ENCODE measurements at places on chromosomes 1 and 21.

DNA sequence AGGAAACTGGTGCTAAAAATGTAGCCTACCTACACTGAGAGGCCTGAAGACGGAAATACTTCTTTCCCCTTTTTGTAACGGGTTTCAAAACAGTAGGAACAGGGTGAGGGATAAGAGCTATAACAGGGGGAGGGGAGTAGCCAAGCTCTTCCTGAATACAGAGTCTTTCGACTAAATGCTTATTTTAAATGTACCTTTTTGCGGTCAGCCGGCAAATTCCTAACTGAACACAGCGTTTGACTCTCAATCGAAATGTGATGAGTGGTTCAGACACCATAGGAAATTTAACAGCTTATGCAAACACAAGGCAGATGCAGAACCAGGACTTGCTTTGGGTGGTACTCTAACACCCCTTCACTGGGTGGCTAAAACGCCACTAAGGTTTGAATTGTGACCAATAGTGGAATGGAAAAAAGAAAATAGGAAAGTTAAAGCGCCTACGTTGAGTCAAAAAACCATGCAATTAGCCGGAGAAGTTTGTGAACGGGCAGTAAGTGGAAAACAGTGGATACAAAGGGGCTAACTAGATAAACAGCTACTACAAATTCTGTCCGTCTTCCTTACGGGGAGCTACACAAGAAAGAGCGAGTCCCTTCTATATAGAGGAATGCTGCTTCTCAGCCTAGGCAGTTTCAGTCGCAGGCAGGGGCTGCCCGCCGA is 1.7 kb downstream of the EGLN1 start:
- H3K36me3 ChIP-seq: no peaks in the 10 kb centered on the region
- H3K4me3 ChIP-seq: peak overlapping the region; percentile 67
- H3K4me1 ChIP-seq: peaks cover 65% of the 10 kb centered on the region

DNA sequence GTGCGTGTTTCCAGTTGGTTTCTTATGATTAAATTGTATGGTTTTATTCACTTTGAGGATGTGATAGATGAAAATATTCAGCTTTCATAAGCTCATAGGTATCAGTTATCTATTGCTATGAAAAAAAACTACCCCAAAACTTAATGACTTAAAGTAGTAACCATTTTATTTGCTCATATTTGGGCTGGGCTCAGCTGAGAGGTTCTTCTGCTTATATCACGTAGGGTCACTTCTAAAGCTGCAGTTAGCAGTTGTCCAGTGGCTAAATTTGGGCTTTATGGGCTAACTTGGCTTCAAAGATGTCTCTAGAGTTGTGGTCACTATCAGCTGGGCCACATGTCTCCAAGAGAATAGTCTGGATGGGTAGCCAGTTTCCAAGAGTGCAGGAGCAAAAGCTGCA is 206.4 kb upstream of the LYPLAL1 start:
- no peaks in the 10 kb centered on the region for H3K27me3 ChIP-seq
- H3K27ac ChIP-seq: no peak overlapping the region
- no peak for DNase-seq
- H3K4me3 ChIP-seq: no peak overlapping the region
- no peaks in the 10 kb centered on the region for H3K4me1 ChIP-seq

- no peaks in the 10 kb centered on the region for H3K36me3 ChIP-seq
- H3K27me3 ChIP-seq: no peaks in the 10 kb centered on the region
- DNase-seq: no peak
- no peaks in the 10 kb centered on the region for H3K4me1 ChIP-seq
- H3K4me3 ChIP-seq: no peak overlapping the region
Observed at GRCh38 chr1:239922778-239923522, 168.7 kb upstream of the FMN2 start.

DNA sequence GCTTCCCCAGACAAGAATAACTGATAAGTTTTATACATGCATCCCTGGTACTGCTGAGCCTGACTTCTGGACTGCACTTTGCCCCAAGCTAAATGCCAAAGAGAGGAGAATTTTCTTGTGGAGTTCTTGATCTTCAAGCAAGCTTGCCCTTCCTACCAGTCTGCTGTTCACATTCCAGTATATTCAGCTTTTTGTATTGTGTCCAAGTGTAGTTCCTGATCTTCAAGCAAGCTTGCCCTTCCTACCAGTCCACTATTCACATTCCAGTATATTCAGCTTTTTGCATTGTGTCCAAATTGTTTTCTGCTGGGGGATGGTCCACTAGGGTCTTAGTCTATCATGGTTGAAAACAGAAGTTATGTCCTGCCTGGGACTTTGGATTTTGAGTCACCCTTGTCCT is 894 bp upstream of the TSEN15 start:
- peak overlapping the region; percentile 87 for H3K4me3 ChIP-seq
- H3K27me3 ChIP-seq: no peaks in the 10 kb centered on the region
- no peaks in the 10 kb centered on the region for H3K36me3 ChIP-seq
- H3K27ac ChIP-seq: no peak overlapping the region

DNA sequence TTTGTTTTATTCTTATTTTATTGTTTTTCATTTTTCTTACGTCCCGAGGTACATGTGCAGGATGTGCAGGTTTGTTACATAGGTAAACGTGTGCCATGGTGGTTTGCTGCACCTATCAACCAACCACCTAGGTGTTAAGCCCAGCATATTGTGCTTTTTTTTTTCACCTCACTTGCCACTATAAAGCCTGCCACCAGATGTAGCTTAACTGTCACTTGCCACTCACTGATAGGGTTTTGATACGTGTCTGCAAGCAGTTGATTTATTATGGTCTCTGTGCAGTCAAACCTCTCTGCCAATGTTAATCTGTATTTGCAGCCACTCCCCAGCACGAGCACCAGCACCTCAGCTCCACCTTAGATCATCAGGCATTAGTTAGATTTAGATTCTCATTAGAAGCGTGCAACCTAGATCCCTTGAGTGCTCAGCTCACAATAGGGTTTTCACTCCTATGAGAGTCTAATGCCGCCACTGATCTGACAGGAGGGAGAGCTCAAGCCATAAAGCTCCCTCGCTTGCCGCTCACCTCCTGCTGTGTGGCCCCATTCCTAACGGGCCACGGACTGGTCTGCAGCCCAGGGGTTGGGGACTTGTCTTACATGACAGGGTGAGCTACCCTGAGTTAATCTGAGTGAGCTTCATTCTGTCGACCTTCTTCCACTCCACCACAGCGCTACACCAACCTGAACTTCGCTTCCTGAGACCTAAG is 17.9 kb upstream of the ABCG1 start:
- H3K4me3 ChIP-seq: no peak overlapping the region
- H3K4me1 ChIP-seq: peaks cover 32% of the 10 kb centered on the region
- no peak for DNase-seq
- no peak overlapping the region for H3K27ac ChIP-seq
- no peaks in the 10 kb centered on the region for H3K27me3 ChIP-seq

DNA sequence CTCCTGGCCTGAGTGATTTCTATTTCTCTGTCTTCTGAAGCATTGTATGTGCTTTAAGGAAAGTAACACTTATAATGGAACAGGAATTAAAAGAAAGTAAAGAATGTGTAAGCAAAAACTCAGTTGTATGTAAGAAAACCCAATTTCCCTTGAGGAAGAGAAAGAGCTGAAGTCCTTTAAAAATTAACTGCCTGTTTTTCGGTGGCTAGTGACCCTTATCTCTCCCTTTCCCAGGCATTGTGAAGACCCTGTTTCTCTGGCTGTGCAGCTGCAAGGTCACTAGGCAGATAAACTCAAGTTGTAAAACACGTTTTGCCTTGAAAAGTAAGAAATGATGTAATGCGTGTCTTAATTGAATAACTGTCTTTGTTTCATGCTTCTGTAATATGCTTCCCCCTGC is 8.5 kb downstream of the MYOM3 start:
- no peaks in the 10 kb centered on the region for H3K27me3 ChIP-seq
- DNase-seq: no peak
- no peak overlapping the region for H3K4me3 ChIP-seq
- no peak overlapping the region for H3K27ac ChIP-seq
- H3K4me1 ChIP-seq: no peaks in the 10 kb centered on the region

GRCh38 chr1:94253456-94254017 is 16.2 kb upstream of the ARHGAP29 start:
- H3K4me3 ChIP-seq: no peak overlapping the region
- peaks cover 17% of the 10 kb centered on the region for H3K27me3 ChIP-seq
- H3K36me3 ChIP-seq: no peaks in the 10 kb centered on the region
- H3K4me1 ChIP-seq: no peaks in the 10 kb centered on the region
- DNase-seq: no peak
- H3K27ac ChIP-seq: no peak overlapping the region

GRCh38 chr1:210001751-210002150 is 63.7 kb downstream of the SYT14 start:
- no peak overlapping the region for H3K4me3 ChIP-seq
- H3K36me3 ChIP-seq: no peaks in the 10 kb centered on the region
- no peaks in the 10 kb centered on the region for H3K27me3 ChIP-seq
